Activated CD4-positive, alpha-beta T cell treated with anti-CD3 and anti-CD28 coated beads, Interleukin-2, amount 50 U/mL, for 24 hours (primary cell): ENCODE measurements at places on chromosomes 6 and 20.

- DNase-seq, result no peak
Observed at GRCh38 chr20:58652606-58653294, 1.7 kb downstream of the STX16 start.

DNA sequence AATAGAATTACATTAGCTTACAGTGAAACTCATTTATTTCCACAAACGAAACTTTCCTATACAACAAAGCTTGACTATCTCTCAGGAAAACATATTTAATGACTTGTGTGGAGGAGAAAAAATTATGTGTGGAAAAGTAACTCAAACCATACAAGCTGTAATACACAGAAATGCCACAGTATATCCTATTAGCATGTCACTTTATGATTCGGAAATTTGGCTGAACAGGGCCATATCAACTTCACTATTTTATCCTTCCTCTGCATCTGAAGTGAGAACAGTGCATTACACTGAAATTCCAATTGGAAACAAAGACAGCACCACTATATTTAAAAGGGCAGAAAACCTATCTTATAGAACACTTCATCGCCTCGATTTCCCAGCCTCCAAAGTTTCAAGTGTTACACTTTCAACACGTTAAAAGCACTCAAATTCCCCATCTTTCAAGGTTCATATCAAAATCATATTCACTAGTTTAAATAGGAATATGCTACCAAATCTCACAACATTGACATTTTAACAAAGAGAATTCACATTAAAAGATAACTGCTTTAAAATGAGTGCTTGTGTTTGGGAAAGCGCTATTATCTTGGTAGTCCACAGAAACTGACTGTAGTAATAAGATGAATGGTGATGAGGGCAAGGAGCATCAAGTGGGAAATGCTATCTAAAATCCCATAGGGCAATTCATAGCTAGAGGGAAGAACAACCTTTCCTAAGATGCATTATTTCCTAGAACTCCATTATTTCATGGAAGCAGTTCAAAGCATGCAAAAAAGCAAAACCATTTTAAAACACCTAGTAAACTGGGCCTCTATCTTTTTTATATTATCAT is 1.8 kb downstream of the REV3L start:
- no peak for DNase-seq

- no peak for DNase-seq
Observed at GRCh38 chr20:62304331-62305148, 1.7 kb downstream of the ADRM1 start.

- no peak for DNase-seq
Observed at GRCh38 chr6:136351518-136352110, 62.0 kb upstream of the BCLAF1 start.

- DNase-seq, result no peak
Observed at GRCh38 chr20:39627765-39628164, 665.6 kb downstream of the DHX35 start.

DNA sequence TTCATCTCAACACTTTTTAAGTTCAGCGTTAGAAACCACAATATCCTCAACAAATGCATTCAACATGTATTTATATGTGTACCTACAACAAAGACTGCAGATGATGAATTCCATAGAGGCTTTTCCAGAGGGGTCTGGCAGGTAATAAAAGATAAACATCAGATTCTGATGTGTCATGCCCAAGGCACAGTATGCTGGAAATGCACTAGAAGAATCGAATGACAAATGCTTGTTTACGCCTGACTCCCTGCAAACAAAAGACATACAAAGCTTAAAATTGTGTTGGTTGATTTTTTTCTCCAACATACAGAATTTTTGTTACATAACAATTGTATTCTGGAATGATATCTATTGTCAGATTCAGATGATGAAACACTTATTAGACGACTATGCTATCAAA is at the start of gene LGSN:
TSS of gene LGSN (minus strand) at position 45 of the 400 bp plus-strand sequence. CDS start at position 5, 40 bp downstream.
- DNase-seq, result no peak

DNA sequence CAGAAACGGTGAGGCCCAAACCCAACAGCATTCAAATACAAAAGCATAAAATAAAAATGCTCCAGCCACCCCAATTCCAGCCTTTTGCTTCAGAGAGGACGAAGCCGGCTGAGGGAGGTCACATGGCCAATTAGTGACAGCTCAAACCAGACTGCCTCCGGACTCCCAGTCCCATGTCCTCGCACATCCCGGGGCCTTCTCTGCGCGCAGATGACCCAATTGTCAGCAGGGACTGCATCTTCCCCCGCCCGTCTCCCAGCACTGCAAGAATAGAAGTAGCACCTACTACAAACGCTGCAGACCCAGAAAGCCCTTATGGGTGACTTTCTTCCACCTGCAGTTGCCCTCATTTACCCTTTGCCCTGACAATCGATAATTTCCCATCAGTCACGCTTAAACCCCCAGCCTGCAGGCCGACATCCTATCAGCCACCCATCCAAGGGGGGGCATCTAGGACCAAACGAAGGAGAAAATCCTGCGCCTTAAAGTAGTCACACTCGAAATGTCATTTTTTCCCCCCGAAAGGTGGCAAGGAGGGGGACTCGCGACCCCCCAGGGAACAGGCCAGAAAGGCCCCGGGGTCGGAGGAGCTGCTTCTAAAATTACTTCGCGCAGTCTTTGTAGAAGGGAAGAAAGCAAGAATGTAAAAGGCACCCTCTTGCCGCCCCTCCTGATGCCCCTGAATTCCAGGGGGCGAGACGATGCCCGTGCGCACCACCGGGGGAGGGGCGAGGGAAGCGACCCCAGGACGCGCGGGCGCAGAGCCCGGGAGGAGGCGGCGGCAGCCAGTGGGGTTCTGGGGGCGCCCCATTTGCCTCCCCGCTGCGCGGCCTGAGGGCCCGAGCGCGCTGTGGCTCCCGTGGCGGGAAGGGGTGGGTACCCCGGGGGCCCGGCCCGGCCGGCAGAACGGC is 792 bp downstream of the SLC23A2 start:
- no peak for DNase-seq

GRCh38 chr6:144547409-144547808 is 262.3 kb downstream of the UTRN start:
- DNase-seq, result no peak

GRCh38 chr6:23308166-23308565 is 738.8 kb downstream of the HDGFL1 start:
- DNase-seq, result no peak

DNA sequence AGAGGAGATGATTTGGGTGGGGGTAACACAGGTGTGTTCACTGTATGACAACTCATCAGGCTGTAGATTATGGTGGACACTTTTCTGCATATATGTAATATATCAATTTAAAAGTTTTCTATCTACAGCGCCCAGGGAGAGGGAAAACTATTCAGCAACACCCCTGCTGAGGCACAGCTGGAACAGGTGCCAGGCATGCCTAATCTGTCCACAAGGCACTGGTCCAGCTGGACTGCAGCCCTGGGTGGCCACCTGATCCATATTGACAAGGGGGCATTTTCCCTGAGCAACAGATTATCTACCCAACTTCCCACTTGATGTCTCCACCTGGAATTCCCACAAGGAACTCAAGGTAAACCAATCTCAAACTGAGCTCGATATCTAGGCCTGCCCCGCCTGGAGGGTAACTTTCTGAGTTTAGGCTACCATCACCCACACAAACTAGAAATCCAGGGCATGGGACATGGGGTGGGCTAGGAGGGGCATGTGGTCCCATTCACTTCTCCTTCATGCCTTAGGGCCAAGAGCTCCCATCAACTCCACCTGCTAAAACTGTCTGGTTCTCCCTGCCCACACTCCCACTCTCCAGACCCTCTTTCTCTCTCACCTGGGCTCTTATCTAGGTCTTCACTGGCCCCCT is 4.6 kb downstream of the SLC22A16 start:
- DNase-seq, result no peak

GRCh38 chr20:50521221-50522052 is 11.3 kb downstream of the PTPN1 start:
- no peak for DNase-seq

GRCh38 chr20:46920114-46920513 is 25.5 kb downstream of the EYA2 start:
- no peak for DNase-seq

DNA sequence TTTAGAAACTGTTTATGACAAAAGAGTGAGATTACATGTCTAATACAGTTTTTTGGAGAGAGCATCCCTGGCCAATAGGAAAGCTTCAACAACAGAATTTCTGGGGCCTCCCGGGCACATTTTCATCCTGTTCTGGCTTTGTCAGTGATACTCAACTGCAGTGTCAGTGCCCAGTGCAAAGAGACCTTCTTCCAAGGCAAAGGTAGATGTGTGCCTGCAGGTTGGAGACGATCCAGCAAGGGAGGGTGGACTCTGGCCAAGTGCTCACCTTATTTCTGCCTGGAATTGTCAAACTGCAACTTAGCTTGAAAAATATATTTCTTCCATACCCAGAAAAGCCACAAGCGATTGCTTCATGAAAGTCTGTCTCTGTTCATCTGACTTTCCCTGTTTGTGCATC is 211.6 kb upstream of the SNX9 start:
- DNase-seq, result no peak

DNA sequence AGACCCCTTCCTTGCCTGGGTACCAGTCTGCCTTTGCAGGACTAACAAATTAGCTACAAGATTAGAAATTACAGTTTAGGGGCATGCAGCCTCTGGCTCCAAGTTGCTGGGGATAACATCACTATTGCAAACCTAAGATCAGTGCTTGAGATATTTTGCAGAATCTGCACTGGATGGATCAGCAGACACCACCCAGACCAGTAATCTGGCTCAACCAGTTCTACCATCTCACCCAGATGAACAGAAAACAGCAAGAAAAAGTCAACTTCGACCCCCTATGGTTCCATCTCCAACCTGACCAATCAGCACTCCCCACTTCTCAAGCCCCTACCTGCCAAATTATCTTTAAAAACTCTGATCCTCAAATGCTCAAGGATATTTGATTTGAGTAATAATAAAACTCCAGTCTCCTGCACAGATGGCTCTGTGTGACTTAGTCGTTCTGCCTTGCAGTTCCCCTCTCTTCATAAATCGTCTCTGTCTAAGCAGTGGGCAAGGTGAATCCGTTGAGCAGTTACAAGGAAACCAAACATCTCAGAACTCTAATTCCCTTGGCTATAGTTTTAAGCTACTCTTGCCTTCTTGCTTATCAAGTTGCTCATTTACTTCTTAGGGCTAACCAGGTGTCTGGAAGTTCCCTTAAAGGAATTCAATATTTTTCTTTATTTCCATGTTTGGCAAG is 16.1 kb upstream of the LMBRD1 start:
- no peak for DNase-seq

DNA sequence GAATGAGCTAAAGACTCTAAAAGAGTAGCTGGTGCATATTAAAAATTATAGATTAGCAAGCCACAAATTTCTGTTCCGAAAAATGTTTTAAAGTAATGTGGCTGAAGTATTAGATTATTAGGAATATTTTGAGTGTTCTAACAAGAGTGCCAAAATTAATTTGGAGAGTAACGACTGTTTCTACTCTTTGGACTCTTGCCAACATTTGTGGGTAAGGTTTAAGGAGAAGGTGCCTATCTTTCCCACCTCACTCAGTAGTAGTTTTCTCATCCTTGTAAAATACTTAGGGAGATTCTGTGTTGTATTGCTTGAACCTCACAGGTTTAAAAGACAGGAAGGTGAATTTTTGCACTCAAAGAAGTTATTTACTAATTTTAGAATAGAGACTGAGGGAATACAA is 5.0 kb downstream of the HSF2 start:
- no peak for DNase-seq

DNA sequence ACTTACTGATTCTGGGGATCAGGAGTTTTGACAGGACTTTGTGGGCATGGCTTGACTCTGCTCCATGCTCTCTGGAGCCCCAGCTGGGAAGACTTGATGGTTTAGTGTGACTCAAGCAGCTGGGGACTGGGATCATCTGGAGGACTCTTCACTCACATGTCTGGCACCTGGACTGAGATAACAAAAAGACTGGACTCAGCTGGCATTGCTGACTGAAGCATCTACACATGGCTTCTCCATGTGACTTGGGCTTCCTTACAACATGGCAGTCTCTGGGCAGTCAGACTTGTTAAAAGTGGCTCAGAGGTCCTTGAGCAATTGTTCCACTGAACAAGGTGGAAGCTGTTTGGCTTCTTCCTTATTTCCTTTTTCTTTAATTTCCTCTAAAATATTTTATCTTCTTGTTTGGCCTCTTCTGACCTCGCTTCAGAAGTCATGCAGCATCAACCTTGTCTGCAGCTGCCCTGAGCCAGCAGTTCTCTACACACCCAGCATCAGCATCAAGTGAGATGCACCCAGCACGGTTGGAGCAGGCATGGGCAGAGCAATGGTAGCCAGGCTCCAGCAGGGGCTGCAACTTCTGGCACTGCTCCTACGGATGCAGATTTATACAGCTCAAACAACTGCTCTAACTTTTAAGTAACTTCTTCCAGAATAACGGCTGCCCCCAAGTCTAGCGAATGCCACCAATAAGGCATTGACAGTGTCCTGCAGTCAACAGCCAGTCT is 5.6 kb upstream of the HM13 start:
- DNase-seq, result no peak

DNA sequence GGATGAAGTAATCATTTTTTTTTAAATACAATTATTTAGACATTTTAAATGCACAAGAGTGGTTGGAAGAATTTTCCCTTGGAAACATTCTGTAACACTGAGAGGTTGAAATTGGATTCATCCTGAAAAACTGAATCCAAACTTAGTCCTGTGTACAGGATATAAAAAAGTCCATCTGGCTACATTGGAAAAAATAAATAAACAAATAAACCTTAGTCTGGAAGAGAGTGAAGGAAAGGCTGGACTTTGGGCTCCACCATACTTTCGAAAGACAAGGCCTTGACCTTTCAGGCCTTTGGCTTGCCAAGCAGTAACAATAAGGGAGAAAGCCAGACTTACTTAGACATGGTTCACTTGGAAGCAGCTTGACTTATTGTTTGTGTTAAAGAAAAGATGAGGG is 664.3 kb downstream of the TENT5A start:
- no peak for DNase-seq

GRCh38 chr6:11428895-11429294 is 108.7 kb upstream of the TMEM170B start:
- no peak for DNase-seq

GRCh38 chr6:15348528-15348927 is 102.7 kb downstream of the JARID2 start:
- DNase-seq, result no peak

DNA sequence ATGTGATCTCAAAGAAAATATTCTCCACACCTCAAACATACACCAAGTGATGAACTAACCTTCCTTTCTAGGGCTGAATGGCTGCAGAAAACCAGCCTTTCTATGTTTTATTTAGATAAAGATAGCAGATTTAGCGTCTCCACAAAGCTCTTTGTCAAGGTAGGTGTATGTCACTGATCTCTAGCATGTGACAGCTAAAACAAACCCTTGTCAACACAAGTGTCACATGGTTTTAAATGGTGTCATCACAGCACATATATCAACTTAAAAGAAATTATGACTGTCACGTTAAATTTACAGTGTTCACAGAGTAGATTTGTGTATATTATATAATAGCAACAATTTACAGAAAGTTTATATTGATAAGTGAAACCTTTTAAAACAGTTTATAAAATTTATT is 58.3 kb downstream of the TENT5A start:
- DNase-seq, result no peak
